ENCODE measurements at places on chromosomes 11 and 22.

DNA sequence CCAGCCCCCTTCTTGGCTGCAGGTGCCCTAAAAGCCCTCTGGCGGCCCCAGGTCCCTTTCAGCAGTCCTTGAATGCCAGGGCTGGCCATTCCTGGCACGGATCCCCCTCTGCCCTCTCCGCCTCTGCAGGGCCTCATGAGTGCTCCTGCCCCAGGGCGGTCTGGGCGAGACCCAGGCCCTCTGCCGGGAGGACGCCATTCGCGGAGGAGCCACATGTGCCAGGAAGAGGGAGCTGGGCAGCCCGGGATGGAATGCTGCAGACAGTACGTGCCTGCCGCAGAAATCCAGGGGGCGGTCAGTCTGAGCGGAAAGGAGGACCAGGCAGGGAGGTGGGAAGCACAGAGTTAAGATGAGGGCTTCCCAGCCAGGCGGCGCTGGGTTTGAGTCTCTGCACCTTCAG lies 2.8 kb downstream of the CABP7 start:
- no peak for DNase-seq

- DNase-seq: no peak
Measured at GRCh38 chr22:49011379-49011768, 816.3 kb downstream of the BRD1 start.

DNA sequence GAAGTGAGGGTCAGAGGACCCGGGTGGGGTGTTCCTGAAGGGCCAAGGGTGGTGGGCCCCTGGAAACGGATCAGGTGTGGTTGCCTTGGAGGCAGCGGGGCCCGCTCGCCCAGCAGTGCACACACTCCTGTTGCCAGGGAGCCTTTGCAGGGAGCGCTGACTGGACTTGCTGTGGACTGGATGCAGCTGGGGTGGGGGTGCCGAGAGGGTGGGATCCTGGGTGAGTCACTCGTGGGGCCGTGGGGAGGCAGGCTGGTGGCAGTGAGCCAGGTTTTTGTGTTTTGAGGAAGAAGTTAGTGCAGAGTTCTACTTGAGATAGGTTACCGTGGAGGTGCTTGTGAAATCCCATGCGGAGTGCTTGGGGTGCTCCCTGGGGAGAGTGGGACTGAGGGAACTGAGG lies 1.3 kb downstream of the MRPL23 start:
- DNase-seq: no peak

- no peak for DNase-seq
Measured at GRCh38 chr22:40070701-40071100, 75.9 kb downstream of the FAM83F start.

DNA sequence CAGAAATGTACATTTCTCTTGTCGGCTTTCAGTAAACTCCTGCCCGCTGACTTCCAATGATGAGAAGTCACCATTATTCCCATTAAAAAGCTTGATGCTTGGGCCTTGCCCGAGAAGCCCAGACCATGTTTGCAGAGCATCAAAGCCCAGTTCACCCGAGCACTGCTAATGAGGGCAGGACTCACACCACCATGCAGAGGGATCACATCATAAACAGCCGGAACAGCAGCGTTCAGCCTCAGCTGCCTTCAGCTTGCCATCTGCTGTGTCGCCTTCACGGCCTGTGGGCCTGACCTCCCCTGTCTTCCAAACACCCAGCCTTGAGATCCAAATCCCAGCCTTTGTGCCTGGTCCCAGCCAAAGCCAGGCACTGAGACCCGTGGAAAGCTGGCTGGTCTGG lies 105.4 kb upstream of the CSNK2A3 start:
- no peak for DNase-seq

Data from stimulated activated CD4-positive, alpha-beta T cell treated with anti-CD3 and anti-CD28 coated beads, Interleukin-1b, Interleukin-23, amount 100 ng/mL, for 24 hours (primary cell).